Right ventricle myocardium inferior (tissue), 1 donor: ENCODE measurements at places on chromosomes 4 and X. TPM values are rescaled to one million over a fixed set of nuclear protein-coding genes. Genes with fewer than 3 reads are reported as not detected.

Gene AIFM1
- 132 TPM for total RNA-seq

Gene OPHN1
- total RNA-seq = 8.0 TPM

Gene SLC9A7
- 2.5 TPM for total RNA-seq

Gene AWAT2
- total RNA-seq = not detected

Gene ASIC5
- total RNA-seq = not detected

Gene TBX22
- total RNA-seq = 0.38 TPM

Gene GNRHR
- not detected for total RNA-seq

Gene CD40LG
- total RNA-seq = not detected

Gene TDO2
- not detected for total RNA-seq

Gene VBP1
- 74.8 TPM for total RNA-seq

Gene IL13RA2
- not detected for total RNA-seq

Gene MGAT4D
- total RNA-seq = not detected

Gene TEX13C
- total RNA-seq = not detected

Gene ARMCX2
- 30.2 TPM for total RNA-seq

Gene OTC
- not detected for total RNA-seq
